ENCODE measurements at places on chromosomes 7 and 10.
A peak's percentile ranks its signal among the peaks of the same experiment; 100 is the strongest.

- peak; percentile 61 for DNase-seq
These were observed 72.6 kb downstream of the FOXL3 start for GRCh38 chr7:362402-363096.

GRCh38 chr10:95655571-95656290 lies 780 bp downstream of the ALDH18A1 start:
- peak; percentile 10 for DNase-seq

DNA sequence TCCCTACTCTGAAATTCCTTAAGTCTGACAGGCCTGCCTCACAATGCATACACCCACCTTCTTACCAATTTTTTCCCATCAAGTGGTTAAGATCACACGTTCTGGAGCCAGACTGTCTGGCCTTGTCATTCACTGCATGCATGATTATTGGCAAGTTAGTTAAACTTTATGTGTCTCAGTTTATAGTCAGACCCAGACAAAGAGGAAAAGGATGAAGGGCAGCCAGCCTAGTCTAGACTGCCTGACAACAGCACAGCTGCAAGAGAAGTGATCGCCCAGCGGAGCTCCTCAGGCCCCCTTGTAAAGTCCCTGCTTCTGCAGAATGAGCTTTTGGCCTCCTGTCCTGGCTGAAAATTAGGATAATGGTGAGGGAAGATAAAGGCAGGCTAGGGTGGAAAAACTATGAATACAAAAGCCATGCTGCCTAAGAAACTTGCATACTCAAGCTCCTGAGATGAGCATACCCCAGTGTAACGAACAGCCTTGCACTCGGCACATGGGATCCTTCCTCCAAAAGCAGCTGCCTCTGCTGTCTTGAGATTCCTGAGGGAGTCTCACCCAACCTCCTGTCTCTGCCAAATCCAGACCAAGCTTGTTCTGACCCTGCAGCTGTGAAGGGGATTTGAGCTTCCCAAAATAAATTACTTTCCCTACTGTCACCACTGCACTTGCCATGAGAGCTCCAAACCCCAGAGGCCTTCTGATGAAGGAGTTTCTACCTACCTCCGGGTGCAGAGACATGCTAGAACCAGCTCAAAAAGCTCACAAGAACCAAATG lies 26.7 kb upstream of the MRLN start:
- DNase-seq: no peak

GRCh38 chr10:127474501-127474900 lies 74.6 kb upstream of the NPS start:
- DNase-seq: no peak

DNA sequence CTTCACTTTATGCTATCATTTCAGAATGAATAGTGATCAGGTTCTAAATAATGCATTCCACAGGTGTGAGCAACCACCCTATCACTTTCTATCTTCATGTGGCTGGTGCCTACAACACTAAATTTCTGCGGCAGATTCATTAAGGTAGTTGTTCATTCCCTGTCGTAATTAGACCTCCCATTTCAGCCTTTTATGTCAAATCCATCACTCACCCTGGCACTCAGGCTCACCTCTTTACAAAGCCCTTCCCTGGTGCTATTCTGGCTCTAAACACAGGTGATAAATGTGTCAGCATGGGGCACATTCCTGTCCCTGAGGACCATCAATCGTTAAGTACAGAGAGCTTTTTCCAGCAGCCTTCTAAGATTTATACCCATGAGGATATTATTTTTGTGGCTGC lies 300.0 kb upstream of the C7orf33 start:
- no peak for DNase-seq

GRCh38 chr7:117283371-117283770 lies 39.5 kb downstream of the WNT2 start:
- DNase-seq: no peak

GRCh38 chr7:30911561-30911969 lies at the start of gene AQP1:
Gene AQP1 (plus strand): TSS chr7:30911853. CDS start chr7:30911910, 57 bp downstream.
- no peak for DNase-seq

- DNase-seq: no peak
These were observed 133.8 kb downstream of the SEMA3A start for GRCh38 chr7:84060760-84061261.

GRCh38 chr10:96588616-96589419 lies 2.0 kb upstream of the TM9SF3 start:
- no peak for DNase-seq

- peak; percentile 4 for DNase-seq
These were observed 872.4 kb downstream of the LRMDA start for GRCh38 chr10:76303682-76304316.

- no peak for DNase-seq
These were observed 8.7 kb upstream of the BAZ1B start for GRCh38 chr7:73530800-73531199.

Measured in CD4-positive, alpha-beta T cell treated with Interleukin-1 beta for 1 hour (primary cell).